ENCODE measurements at places on chromosomes 7 and 10. TPM values are rescaled to one million over a fixed set of nuclear protein-coding genes. Genes with fewer than 3 reads are reported as not detected.

VAX1 gene
- not detected for polyA plus RNA-seq

DNA sequence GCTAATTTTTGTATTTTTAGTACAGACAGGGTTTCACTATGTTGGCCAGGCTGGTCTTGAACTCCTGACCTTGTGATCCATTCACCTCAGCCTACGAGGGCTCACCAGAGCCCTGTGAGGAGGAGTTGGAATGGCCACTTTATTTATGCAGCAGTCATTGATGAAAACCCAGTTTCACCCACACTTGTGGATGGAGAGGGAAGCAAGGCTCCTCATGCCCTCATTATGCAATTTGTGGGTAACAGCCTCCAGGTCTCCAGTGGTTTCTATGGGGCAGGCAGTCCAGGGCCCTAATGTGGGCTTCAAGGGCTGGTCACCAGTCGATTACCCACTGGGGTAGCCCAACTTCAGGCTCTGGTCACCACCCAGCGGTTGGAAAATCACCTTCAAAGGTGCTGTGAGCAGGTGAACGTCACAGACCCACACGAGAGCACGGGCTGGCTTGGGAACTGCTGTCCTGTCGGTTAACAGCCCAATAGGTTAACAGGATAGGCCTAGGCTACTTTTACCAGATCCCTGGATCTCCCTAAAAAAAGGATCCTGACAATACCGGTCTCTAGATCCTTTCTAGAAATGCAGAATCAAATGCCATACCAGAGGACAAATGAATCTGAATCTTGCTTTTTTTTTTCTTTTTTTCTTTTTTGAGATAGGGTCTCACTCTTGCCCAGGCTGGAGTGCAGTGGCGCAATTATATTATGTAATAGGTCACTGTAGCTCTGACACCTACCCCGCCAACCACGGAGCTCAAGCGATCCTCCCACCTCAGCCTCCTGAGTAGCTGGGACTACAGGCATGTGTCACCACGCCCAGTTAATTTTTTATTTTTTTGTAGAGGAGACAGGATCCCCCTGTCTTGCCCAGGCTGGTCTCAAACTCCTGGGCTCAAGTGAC is 97.8 kb downstream of the SLC37A3 start:
- no peak for DNase-seq

METTL27 gene
- polyA plus RNA-seq: 4.3 TPM

- DNase-seq: no peak
These were observed 3.1 kb upstream of the EPHB4 start for GRCh38 chr7:100830396-100830795.

DNA sequence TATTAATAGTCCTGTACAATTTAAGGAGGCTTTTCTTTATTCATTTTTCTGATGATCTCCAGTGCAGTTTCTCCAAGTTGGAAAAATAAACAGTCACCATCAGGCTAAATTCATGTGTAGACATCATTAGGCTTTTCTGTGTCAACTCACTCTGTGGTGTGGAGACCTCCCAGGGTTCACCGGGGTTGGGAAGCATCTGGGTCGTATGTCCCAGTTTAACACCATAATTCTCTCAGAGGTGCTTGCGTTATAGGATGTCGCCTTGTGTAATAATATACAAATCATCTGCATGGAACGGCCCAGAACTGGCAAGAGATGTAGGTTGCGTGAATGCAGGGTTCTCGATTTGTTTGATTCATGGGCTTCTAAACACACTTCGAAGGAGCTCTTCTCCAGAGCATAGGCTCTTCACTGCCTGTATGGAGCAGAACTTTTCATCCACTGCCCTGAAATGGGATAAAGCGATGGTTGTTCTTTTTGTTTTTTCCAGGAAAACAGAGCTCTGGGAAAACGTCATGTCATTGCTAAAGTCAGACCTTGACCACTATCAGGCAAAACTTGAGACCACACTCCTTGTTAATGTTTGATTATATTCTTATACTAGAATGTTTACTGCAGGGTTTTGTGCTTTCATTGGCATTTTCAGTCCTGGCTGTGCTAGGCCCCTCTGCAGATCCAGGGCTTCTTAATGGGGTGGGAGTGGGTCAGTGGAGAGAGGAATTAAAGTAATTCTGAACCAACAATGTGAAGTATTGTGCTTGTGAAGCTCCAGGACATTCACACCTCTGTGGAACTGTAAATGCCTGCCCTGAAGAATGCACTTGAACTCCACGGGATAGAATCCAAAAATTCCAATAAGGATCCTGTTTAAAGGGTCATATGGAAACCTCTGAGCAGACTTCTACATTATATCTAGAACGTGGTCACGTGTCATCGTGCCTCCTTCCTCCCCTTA is 172.8 kb downstream of the TRIL start:
- no peak for DNase-seq

- DNase-seq: peak; percentile 70
These were observed 64.4 kb downstream of the EGFR start for GRCh38 chr7:55083206-55083605.

Data from IMR-90 (cell line).